ENCODE measurements at places on chromosomes 7 and 10.

- DNase-seq: no peak
Observed at GRCh38 chr10:71881647-71882355, 30.8 kb upstream of the PSAP start.

- DNase-seq: no peak
Observed at GRCh38 chr10:95572131-95572820, 11.1 kb upstream of the SORBS1 start.

DNA sequence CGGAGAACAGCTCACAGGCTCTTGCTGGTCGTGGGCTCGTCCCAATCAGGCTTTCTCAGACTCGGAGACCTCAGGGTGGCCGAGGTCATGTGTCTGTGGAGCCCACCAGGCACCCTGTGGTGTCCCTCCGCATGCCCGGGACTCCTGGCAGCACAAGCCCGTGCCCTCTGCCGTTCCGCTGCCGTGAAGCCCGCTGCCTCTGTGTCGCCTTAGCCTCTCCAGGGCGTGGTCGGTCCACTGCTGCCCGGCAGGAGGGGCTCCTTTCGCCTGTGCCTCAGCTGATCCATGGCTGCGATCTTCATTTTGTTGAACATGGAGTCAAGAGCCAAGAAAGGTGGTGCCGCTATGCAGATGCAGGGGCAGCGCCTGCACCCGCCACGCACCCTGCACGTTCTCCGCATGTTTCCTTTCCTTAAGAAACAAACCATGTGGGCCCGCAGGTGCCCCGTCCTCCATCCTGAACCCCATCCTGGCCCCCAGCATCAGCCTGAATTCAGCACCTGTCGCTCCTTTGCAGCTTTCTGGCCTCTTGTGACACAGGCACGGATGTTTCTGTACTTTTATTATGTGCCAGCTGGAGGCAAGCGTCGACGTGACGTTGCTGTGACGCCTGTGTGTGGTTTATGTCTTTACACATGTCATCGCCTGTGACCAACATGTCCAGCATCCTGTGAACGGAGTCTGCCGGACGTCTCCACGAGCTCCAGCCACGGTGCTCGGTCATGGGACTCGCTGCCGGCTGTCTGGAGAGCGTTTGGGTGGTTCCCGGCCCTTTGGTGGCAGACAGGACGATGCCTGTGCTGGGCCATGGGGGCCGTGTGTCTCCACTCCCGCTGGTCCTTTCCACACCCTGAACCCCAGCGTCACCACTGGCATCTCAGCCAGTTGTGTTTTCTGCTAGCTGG lies 69.9 kb downstream of the NKX6-2 start:
- DNase-seq: no peak

- no peak for DNase-seq
Observed at GRCh38 chr10:129765664-129766550, 198.2 kb downstream of the EBF3 start.

DNA sequence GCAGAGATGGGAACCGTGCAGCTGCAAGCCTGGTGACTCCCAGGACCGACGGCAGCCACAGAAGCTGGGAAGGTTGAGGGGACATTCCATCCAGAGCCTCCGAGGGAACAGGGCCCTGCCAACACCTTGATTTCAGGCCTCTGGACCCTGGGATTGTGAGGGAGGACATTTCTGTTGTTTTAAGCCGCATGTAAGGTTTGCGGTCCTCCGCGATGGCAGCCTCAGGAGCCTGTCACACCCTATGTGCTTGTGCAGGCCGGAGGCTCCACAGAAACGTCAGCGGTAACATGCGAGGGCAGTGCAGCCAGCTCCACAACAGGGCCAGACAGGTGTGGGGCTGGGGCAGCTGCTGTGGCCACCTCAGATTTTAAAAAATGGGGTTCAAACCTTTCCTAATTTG lies 144.7 kb upstream of the SHH start:
- DNase-seq: no peak

DNA sequence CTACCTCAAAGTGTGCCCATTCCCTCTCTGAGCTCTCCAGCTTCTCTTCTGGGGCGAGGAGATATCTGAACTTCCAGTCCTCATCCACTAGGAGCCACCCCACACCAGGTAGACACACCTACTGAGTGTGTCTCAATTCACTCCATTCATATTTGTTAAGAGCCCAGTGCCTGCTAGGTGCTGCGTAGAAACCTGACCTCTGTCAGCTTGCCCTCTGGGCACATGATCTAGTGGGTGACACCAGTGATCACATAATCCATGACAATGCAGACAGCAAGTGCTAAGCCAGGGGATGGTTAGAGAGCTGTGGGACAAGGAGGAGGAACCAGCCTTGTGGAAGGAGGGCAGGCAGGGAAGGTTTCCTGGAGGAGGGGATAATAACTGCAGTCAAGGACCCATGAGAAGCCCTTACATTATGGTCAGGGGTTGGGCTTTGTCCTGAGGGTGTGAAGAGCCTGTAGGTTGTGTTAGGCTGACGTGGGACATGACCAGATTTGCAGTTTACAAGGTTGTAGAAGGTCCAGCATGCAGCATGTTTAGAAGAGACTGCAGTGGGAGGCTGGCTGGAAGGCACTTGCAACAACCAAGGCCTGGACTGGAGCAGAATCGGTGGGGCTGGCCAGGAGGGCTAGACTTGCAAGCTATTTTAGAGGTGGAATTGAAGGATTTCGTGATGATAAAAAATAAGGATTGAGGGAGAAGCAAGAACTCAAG lies 81.8 kb downstream of the COL13A1 start:
- DNase-seq: no peak

DNA sequence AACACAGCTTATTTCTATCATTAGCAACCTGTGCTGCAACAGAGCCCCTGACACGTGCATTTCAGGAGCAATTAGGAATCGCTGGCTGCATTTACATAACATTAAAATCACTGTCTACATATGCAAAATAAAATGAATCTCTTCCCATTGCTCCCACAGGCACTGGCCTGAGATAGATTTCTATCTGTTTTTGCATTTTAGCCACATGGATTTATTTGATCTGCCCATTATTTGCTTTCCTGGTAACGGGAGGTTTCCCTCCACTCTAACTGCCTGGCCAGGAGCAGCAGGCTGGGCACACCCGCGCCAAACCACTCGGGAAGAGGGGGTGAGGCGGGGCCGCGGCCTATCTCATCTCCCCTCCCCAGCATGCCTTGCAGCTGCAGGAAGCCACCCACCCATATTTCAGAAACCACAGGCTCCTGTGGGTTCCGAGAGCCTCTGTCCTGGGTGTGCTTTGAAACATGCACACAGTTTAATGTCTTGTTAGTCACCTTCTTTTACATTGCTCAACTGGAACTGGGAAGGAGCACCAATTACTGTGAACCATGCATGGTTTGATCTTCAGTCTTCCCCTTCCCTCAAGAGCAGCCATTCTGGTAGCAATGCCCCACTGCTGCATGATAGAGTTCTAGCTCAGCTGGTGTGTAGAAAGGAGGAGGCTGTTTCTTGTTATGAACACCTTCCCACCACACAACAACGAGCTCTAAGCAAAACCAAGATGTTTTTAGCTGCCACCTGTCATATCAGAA lies 37.7 kb upstream of the IKZF1 start:
- DNase-seq: peak; percentile 85

GRCh38 chr10:29078919-29079318 lies 210.0 kb upstream of the LYZL1 start:
- no peak for DNase-seq

DNA sequence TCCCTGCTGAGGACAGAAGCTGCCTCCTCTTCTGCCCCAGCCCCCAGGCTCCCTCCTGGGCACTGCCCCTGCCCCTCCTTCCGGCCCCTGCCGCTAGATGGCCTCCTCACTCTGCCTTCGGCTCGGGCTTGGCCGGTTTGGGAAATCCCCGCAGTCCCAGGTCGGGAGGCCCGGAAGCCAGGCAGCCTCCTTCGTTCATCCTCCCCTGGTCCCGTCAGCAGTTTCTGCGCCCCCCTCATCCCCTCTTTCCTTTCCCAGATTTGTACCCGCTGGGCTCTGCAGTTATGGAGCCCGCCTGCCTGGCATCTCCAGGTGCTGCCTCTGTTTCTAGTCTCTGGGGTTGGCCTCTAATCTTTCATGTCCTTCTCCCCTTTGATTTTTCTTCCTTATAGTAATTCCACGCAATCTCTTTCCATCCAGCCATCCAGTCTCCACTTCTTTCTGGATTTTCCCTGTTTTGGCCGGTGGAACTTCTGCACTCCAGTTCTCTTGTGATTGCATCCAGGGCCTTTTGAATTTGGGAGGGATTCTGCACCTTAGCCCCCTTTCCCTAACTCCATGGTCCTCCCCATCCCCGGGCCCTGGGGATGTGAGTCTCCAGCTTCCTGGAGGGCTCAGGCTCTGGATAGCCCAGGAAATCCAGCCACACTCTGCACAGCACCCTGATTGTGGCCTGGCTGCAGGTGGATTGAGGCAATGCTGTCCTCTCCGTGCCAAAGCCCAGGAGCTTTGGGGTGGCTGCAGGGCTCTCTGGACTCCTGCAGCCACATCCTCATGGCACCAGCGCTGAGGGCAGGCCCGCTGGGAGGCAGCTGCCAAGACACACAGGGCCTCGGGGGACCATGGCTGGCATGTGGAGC lies 3.3 kb upstream of the SHH start:
- no peak for DNase-seq

- DNase-seq: no peak
Observed at GRCh38 chr7:42548816-42549611, 312.0 kb upstream of the GLI3 start.

DNA sequence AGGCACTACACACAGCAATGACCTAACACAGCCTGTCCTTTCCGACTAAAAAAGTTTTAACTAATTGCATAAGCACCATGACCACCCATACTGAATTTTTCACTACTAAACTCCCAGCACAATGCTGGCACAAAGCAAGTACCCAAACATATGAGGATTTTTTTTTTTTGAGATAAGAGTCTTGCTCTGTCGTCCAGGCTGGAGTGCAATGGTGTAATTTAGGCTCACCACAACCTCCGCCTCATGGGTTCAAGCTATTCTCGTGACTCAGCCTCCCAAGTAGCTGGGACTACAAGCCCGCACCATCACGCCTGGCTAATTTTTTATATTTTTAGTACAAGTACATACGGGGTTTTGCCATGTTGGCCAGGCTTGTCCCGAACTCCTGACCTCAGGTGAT lies 5.1 kb downstream of the UBE2H start:
- DNase-seq: no peak

- DNase-seq: no peak
Observed at GRCh38 chr7:132446666-132447278, 129.5 kb downstream of the PLXNA4 start.

- no peak for DNase-seq
Observed at GRCh38 chr10:31888442-31888841, 40.2 kb downstream of the ARHGAP12 start.

DNA sequence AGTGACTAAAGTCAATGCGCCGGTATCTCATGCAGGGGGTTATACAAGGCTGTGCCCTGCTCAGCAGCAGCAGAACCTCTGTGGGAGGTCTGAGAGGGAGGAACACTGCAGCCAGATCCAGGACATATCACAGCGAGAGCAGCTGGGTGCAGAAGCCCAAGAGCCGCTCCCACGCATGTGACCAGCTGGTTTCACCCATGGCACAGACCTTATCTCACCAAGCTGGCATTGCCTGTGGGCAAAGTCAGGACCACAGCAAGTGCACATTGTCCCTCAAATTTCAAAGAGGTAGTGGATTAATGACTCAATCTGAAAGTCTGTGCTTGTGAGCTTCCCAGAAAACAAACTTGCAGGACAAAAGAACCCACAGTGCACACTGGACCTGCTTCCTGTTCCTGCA lies 31.6 kb upstream of the AKR1C1 start:
- DNase-seq: no peak

- DNase-seq: no peak
Observed at GRCh38 chr10:130575756-130576285, 439.6 kb downstream of the GLRX3 start.

- DNase-seq: no peak
Observed at GRCh38 chr7:27420702-27421101, 178.1 kb downstream of the EVX1 start.

GRCh38 chr10:112195224-112195623 lies 11.7 kb upstream of the GPAM start:
- no peak for DNase-seq

DNA sequence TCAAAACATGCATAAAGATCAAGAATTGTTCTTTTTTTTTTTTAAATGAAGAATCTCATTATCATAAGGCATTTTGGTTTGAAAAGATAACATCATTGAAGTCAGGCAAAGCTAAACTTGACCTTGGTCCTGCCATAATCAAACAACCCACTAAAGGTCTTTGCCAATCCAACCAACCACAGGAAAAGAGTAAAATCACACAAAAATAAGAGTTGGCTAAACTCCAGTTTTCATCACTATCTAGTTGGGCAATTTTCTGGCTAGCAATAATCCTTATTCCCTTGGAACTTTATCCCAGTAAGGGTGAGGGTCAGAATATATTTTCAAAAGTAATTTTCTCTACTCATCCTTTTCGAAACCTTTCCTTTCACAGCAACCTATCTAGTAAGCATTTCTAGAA lies 62.4 kb downstream of the HIBADH start:
- DNase-seq: no peak

DNA sequence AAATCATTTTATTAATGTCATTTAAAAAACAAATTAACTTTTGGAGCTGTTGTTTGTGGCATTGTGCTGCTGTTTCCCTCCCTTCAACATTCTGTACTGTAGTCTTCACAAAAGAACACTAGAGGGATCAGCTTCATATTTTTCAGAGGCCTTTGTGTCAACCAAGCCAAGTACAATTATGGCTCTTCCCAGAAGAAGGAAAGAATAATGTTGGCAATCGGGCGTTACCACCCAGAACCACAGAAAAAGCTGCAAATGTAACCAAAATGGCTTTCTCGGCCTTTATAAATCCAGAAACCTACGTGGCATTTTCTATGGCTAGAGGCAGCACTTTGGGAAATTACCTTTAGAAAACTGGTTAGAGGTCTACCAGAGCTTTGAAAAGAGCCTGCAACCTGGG lies 98.8 kb upstream of the COL1A2 start:
- no peak for DNase-seq
